ENCODE measurements at places on chromosomes 6 and 20.
A peak's percentile ranks its signal among the peaks of the same experiment; 100 is the strongest.

DNA sequence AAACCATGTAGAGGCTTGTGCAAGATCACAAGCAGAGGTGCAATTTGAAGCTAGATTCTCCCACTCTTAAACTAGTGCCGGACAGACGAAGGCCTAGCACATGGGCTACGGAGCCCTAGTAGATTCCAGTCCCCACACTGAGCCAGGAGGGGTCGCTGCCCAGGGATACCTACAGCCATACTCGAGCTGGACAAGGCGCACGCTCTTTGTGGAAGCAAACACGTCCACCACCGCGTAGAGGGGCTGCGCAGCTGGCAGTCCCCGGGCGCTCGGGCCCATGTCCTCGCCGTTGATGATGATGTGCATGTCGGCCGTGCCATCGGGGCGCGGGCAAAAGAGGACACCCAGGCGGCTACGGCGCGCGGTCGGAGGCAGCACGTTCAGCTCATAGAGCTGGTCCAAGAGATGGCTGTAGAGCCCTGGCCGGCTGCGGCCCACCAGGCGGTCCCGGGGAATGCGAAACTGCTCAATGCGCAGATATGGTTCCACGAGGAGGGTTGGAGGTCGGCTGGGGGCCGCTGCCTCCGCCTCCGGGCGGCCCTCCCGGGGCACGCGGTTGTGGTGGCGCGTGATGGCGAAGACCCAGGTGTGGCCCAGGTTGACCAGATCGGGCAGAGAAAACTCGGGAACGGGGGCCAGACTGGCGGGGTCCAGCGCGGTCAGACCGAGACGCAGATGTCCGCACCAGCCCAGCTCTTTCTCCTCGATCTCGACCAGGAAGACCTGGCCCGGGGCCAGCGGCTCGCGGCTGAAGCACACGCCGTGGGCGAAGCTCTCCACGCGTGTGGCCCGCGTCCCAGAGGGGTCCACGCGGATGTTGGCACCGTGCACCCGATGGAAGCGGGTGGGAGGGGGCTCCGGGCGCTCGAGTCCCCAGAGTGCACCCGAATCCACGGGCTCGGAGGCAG lies 677 bp downstream of the NEURL2 start:
- peak; percentile 35 for DNase-seq

- DNase-seq: no peak
These were observed 5.0 kb downstream of the SEMG1 start for GRCh38 chr20:45211569-45212474.

GRCh38 chr20:63686492-63687321 lies 9.7 kb upstream of the TNFRSF6B start:
- DNase-seq: peak; percentile 37

GRCh38 chr6:88167352-88167937 lies 1.3 kb upstream of the CNR1 start:
- no peak for DNase-seq

GRCh38 chr6:6006428-6007365 lies at the start of gene NRN1:
Gene NRN1 (minus strand): TSS chr6:6006925. CDS start chr6:6006749, 176 bp downstream.
- no peak for DNase-seq

GRCh38 chr6:140345935-140346334 lies 971.5 kb upstream of the CITED2 start:
- no peak for DNase-seq
